ENCODE measurements at places on chromosomes 5 and 9.

GRCh38 chr9:4262735-4263141 is 37.1 kb downstream of the GLIS3 start:
- no peak for DNase-seq

GRCh38 chr5:136810261-136810801 is 445.0 kb upstream of the TRPC7 start:
- no peak for DNase-seq

DNA sequence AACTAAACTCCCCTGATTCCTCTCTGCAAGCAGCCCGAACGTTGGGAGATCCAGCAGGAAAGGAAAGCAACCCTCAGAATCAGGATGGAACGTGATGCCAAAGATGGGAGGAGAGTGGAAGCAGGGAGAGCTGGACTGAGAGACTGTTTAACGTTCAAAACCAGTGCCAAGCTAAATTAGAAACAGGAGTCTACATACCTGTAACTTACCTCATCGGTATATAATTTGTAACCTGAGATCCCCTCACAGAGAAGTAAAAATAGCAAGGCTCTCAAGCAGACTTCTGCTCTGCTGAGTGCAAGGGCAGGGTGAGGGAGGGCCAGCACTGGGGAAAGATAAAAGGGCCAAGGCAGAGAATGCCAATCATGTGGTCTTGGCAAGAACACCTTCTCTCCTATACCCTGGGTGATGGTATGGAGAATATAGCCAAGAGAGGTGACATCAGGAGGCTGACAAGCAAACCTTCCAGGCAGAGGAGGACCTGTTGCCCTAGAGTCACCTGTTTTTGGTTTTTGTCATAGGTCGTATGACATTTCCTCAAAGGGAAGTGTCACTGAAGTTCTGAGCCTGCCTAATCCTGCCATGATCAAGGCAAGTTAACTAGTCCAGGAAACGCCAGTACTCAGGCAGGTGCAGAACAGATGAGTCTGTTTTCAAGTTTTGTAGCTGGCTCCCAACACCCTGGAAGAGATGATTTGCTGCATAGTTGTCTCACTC is 472.0 kb downstream of the NFIB start:
- no peak for DNase-seq

DNA sequence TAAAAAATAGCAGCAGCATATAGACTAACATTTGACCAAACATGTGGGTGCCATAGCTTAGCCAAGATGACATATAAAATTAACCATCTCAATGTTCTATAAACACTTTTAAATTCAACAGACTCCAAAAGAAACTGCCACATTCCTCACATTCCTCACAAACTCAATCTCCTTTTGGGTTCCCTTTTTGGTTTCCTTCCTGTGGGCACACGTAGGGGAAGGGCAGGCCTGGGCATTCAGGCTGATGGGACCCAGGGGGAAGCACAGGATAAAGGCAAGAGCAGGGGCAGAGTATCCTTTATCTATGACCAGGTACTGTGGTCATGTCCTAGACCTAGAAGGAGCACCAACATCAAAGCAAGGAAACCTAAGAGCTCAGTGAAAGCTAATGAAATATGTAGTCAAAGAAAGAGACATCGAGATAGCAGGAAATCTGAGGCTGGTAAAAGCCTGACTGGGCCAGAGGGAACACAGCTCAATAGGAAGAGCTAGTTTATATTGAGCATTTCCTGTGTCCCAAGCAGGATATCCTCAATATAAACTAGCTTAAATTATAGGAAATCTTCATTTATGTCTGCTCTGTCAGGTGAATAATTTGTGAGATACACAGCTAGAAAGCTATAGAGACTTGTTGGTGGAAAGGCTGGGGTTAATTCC is 13.6 kb upstream of the ERAP1 start:
- DNase-seq, result no peak

GRCh38 chr9:130425741-130426466 is 18.9 kb upstream of the ASS1 start:
- DNase-seq, result no peak

DNA sequence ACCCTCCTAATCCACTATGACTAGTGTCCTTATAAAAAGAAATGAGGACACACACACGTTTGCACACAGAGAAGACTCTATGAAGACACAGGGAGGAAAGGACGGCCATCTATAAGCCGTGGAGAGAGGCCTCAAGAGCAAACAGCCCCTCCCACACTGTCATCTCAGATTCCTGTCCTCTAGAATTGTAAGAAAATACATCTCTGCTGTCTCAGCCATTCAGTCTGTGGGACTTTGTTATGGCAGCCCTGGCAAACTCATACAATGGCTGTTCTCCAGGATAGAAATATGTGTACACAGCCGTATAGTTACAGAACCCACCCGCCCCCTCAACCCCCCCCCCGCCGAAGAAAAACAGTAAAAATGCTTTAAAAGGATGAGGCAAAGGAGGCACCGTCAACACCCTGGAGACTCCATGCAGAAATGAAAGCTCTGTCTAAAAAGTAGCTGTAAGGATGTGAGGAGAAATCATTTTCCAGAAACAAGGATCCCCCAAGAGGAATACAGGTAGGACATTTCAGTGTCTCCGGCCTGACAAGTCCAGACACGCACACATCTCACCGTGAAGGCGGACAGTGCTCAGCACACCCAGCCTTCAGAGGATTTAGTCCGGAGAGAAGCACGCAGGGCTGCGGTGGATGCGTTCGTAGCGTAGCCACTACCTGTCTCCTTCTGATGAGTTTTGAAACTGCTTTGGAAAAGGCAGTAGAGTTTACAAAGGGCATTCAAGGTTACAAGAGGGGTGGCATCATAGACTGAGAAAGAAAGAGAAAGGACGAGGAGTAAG is 110.8 kb upstream of the ERCC6L2 start:
- no peak for DNase-seq

GRCh38 chr9:3879726-3880505 is 354.1 kb upstream of the RFX3 start:
- DNase-seq, result no peak

GRCh38 chr5:86977808-86978207 is 289.9 kb upstream of the RASA1 start:
- no peak for DNase-seq

DNA sequence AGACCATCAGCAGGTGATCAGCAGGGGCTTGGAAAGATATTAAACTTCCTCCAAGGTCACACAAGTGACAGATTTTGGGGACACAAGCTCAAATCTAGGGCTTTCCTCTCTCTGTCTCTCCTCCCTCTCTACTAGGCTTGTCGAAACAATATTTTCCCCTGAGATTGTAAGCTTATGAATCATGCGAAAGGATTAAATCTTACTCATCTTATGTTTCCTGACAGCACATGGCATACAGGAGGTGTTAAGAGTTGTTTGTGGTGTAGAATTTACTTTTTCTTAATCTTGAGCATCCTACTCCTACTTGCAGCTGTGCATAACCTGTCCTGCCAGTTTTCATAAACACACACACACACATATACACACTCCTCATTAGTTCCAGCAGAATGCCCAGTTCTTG is 186.3 kb downstream of the MARCHF11 start:
- DNase-seq, result no peak

DNA sequence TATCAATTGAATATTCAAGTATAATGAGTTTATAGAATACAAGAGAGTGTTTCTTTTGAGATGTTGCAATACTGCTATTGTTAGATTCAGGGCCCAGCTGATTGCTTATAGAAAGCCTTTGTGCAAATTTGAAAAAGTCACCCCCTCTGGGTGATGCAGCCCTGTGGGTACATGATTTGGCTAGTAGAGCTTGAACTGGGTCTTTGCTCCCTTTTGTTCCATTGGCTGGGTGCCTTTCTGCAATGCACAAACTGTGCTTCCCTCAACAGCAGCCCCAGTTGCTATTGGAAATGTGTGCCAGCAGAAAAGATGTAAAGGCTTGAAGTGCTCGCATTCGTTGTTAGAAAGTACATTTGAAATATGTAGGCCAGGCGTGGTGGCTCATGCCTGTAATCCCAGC is 61.8 kb upstream of the CEMIP2 start:
- DNase-seq, result no peak

DNA sequence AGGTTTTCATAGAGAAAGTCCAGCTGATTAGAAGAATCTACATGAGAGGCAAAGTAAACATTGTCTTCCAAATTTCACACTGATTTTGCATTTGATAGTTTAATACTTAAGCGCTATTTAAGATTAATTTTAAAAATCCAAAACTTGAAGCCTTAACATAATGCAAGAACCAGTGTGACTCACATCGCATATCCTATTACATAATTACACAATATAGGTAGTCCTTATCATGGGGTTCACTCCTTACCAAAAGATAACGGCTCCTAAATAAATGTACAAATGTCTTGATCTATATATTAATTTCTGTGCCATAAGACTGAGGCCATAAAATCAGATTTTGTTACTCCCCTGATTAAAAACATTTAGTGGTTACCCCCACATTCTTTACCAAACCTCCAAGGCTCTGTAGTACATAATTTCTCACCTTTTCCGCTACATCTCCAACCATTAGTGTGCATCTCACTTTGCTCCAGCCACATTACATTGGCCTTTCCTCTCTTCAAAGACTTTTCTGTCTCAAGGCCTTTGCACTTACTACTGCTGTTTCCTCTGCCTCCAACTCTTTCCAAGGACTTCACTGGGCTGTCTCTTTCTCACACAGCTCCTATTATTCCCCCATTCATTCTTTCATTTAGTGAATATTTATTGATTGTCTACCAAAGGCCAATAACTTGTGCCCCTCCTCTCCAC is 1.0 kb downstream of the RIOK2 start:
- DNase-seq, result no peak

GRCh38 chr9:20319641-20320337 is 302.5 kb downstream of the MLLT3 start:
- DNase-seq, result no peak

DNA sequence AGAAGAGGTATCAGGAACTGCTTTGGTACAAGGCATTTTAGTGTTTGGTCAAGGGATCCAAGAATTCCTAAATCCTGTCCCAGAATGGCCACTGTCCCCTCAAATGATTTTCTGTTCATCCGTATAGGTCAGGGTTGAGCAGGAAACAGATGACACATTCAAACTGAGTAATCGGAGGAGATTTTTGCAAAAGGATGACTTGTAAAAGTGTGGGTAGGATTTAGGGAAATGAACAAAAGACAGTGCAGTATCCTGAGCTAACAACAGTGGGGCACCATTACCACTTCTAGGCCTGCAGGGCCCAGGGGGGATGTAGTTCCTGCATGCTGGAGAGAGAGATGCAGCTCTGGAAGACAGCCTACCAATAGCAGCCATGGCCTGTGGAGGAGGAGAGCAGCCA is 290.1 kb downstream of the ZSWIM6 start:
- DNase-seq, result no peak

DNA sequence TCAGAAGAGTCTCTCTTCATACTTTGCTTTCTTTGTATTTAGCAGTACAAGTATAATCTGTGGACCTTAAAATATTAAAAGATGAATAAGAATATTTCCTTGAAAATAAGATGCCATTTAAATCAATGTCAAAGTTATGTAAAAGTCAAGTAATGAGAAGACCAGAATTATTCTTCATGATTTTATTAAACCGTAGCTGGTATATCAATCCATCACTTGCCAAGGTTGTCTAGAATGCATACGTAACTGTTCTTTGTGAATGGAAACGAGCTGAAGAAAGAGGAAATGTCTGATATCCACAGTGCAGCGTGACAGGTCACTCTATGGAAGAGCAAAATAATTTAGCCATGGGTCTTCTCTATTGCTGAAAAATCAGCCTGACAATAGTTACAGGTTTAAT is 488.7 kb upstream of the CCNG1 start:
- DNase-seq, result no peak

DNA sequence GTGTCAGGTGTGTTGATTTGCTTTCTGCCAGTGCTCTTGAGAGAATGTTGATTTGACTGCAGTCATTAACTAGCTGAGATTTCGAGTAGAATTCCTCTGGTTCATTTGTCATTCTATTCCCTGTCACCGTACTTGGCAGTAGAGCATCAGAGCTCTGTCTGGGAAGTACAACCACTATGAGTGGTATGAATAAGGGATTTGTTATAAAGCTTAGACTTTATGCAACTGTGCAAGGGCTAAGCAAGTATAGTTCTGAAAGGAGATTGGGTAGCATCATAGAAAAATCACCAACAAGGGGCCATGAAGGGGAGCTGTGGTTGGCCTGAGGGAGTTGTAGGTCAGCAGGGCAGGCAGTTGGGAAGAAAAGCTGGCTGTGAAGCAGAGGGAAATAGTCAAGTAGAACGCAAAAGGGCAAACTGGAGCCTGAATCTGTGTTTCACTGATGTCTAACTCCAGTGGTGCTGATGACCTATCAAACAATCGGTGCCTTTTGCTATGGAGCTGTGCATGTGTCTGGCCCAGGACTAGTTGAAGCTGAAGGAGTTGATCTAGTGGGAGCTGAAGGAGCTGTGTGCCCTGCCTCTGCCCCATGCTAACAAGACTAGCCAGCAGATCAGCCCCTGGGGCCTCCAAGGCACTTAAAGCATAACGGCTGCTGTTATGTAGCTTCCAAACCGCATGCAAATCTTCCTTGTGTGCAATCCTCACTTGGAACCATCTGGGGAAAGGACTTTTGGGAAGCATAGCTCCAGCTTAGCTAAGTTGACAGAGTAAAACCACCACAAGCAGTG is 110.0 kb downstream of the SLC28A3 start:
- no peak for DNase-seq

DNA sequence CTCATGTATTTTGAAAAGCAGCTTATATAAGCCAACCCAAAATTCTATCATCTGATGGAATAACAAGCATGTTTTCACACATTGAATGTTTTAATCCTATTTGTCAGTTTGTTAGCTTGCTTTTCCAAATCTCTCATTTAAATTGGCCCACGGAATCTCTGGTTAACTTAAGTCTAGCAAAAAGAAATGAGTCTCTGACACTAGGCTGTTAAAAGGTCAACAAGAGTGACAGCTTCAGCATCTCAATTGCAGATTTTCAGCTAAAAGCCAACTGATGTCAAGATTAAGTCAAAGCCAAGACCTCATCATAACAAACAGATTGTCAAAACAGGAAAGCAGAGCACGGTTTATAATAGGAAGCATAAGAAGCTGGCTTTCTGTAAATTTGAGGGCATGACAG is 49.4 kb upstream of the CDH9 start:
- no peak for DNase-seq

DNA sequence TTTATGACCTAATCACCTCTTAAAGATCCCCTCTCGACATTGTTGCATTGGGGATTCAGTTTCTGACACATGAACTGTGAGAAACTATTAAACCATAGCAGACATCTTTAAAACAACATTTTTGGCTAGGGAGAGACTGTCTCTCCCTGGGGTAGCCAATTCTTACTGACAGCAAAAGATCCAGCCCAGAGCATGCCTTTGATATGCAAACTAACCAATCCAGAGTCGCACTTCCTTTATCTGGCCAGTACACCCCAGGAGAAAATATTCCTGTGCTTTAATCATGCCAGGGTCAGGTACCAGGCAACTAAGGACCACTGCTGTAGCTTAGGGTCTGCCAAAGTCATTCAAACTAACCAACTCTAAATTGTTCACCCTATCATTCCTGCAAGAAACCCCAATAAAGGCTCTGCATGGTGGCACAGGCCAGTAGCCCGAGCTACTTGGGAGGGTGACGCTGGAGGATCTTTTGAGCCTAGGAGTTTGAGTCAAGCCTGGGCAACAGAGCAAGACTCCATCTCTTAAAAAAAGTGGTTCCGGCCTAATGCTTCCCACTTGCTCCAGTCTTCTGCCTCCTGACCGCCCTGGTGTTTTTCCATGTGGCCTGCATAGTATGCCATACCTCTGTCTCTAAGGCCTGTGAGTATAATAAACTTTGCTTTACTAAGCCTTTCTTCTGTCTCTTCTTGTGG is 62.3 kb upstream of the DAPK1 start:
- no peak for DNase-seq
